ENCODE measurements at places on chromosomes 16 and 17. TPM values are rescaled to one million over a fixed set of nuclear protein-coding genes. Genes with fewer than 3 reads are reported as not detected.
A peak's percentile ranks its signal among the peaks of the same experiment; 100 is the strongest.

DPEP1 gene
- total RNA-seq, result 1.1 TPM

DNA sequence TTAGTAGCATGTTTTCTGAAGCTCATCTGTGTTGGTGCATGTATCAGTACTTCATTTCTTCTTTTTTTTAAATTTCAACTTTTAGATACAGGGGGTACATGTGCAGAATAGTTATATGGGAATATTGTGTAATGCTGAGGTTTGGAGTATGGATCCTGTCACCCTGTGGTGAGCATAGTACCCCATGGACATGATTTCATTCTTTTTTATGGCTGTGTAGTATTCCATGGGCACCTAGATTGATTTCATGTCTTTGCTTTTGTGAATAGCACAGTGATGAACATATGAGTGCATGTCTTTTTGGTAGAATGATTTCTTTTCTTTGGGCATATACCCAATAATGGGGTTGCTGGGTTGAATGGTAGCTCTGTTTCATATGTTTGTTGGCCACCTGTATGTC lies 55.0 kb upstream of the NOL11 start:
- no peaks in the 10 kb centered on the region for H3K27me3 ChIP-seq
- no peak overlapping the region for H3K4me3 ChIP-seq
- H3K27ac ChIP-seq, result no peak overlapping the region
- peaks cover 22% of the 10 kb centered on the region for H3K36me3 ChIP-seq
- DNase-seq, result no peak
- no peaks in the 10 kb centered on the region for H3K4me1 ChIP-seq

DNA sequence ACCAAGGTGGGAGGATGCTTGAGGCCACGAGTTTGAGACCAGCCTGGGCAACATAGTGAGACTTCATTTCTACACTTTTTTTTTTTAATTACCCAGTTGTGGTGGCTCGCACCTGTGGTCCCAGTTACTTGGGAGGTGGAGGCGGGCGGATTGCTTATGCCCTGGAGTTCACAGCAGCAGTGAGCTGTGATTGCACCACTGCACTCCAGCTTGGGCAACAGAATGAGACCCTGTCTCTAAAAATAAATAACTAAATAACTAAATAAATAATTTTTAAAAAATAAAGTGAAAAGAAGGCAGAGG lies 9.3 kb downstream of the DNAI2 start:
- no peak overlapping the region for H3K4me3 ChIP-seq
- H3K36me3 ChIP-seq, result no peaks in the 10 kb centered on the region
- no peaks in the 10 kb centered on the region for H3K4me1 ChIP-seq
- H3K27ac ChIP-seq, result no peak overlapping the region

RGS11 gene
- 3.4 TPM for total RNA-seq

RHBDF1 gene
- total RNA-seq, result 34.6 TPM

DNA sequence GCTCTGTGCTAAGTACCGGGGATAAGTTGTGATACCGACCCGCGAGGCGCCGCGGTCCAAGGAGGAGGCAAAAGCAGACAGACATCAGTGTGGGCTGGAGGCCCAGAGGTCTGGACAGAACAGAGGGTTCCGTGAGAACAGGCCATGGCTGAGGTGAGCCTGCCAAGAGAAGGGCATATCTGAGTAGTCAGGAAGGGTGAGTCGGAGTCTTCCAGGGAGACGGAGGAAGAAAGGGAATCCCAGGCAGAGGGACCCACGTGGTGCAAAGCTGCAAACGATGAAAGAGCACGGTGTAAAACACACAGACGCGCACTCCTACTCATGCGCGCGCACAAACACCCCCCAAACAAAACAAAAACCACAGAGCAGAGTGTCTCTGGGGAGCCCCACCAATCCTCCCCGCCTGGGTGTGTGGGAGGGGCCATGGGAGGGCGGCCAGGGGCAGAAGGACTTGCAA lies 18.1 kb downstream of the RHBDL3 start:
- H3K27me3 ChIP-seq, result no peaks in the 10 kb centered on the region
- H3K4me1 ChIP-seq, result peaks cover 10% of the 10 kb centered on the region
- no peak overlapping the region for H3K4me3 ChIP-seq
- no peak overlapping the region for H3K27ac ChIP-seq
- H3K36me3 ChIP-seq, result no peaks in the 10 kb centered on the region
- DNase-seq, result no peak

DNA sequence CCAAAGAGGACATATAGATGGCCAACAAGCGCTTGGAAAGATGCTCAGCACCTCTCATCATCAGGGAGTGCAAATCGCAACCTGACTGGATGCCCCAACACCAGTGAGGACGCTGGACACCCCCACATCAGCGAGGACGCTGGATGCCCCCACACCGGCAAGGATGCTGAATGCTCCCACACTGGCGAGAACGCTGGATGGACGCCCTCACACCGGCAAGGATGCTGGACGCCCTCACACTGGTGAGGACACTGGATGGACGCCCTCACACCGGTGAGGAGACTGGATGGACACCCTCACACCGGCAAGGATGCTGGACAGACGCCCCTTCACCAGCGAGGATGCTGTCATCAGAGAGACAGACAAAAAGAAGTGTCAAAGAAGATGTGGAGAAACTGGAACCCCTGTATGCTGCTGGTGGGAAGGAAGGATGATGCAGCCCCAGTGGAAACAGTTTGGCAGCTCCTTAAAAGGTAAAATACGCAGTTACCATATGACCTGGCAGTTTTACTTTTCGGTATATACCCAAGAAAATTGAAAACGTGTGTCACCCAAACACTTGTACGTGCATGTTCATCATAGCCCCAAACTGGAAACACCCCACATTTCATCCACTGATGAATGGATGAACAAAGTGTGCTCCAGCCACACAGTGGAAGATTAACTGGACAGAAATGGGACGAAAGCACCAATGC lies 10.1 kb upstream of the JPH3 start:
- H3K27me3 ChIP-seq, result no peaks in the 10 kb centered on the region
- no peaks in the 10 kb centered on the region for H3K36me3 ChIP-seq
- H3K4me1 ChIP-seq, result no peaks in the 10 kb centered on the region
- no peak for DNase-seq
- no peak overlapping the region for H3K4me3 ChIP-seq

GRCh38 chr16:4067262-4068001 lies 48.8 kb downstream of the ADCY9 start:
- no peak overlapping the region for H3K27ac ChIP-seq
- no peaks in the 10 kb centered on the region for H3K4me1 ChIP-seq
- no peak for DNase-seq
- H3K4me3 ChIP-seq, result no peak overlapping the region
- no peaks in the 10 kb centered on the region for H3K36me3 ChIP-seq
- no peaks in the 10 kb centered on the region for H3K27me3 ChIP-seq

MAPK8IP3 gene
- total RNA-seq, result 49.4 TPM

KRT20 gene
- not detected for total RNA-seq

DNA sequence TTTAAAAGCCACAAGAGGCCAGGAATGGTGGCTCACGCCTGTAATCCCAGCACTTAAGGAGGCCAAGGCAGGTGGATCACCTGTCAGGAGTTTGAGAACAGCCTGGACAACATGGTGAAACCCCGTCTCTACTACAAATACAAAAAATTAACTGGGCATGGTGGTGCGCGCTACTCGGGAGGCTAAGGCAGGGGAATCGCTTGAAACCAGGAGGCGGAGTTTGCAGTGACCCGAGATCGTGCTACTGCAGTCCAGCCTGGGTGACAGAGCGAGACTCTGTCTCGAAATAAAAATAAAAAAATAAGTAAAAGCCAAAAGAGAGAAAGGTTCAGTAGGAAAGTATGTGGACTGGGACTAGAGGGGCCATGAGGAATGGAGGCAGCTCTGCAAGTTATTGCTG lies 13.1 kb upstream of the ITGAL start:
- DNase-seq, result no peak
- H3K4me3 ChIP-seq, result no peak overlapping the region
- H3K27ac ChIP-seq, result no peak overlapping the region
- no peaks in the 10 kb centered on the region for H3K4me1 ChIP-seq
- H3K27me3 ChIP-seq, result no peaks in the 10 kb centered on the region

C1QTNF8 gene
- total RNA-seq, result not detected

DNA sequence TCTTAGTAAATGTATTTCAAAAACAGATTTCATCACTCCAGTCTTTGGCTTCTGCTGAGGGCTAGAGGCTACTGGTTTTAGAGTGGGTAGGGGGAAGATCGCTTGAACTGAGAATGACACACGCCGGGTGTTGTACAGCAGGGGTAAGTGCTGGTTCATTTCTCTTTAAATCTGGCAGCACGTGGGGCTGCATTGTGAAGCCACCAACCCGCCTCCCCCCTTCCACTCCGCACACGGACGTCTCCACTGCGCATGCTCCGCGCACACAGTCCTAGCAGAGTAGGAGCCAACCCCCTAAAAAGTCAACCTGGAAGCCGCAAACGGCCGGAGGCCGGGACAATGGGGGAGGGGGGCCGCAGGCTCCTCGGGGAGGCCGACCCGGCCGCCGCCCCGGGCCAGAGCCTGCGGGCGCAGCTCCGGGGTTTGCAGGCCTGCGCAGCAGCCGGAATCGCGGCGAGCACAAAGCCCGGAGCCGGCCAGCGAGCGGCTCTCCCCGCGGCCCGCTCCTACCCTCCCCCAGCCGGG lies 1.3 kb downstream of the UBE2G1 start:
- no peaks in the 10 kb centered on the region for H3K27me3 ChIP-seq
- H3K27ac ChIP-seq, result no peak overlapping the region
- H3K4me1 ChIP-seq, result no peaks in the 10 kb centered on the region
- peak overlapping the region; percentile 84 for H3K4me3 ChIP-seq
- DNase-seq, result peak; percentile 93

HOXB1 gene
- not detected for total RNA-seq

- H3K36me3 ChIP-seq, result peaks cover 40% of the 10 kb centered on the region
- no peak overlapping the region for H3K27ac ChIP-seq
- no peak overlapping the region for H3K4me3 ChIP-seq
- no peaks in the 10 kb centered on the region for H3K27me3 ChIP-seq
Observed at GRCh38 chr17:37089956-37090355, 141.2 kb downstream of the AATF start.

DNA sequence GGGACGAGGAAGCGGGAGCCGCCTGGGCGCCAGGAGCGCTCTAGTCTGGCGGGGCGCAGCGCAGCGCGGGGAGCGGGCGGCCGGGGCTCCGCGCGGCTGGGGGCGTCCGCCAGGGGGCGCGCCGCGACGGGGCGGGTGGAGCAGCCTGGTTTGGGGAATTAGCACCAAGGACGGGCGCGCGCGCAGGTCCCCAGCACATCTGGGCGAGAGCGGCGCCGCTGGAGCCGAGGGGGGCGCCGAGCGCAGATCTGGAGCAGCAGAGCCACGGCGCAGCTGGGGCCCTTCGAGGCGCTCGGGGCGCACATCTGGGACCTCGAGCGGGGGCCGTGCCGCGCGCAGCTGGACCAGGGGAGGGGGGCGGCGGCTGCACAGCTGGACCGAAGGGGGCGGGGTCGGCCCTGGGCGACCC lies at the start of gene NXPH3:
Gene NXPH3 (plus strand): TSS at position 193 of the 409 bp plus-strand sequence. CDS start 349 bp downstream, outside the sequence.
- H3K27me3 ChIP-seq, result peaks cover 3% of the 10 kb centered on the region
- peaks cover 3% of the 10 kb centered on the region for H3K4me1 ChIP-seq
- no peaks in the 10 kb centered on the region for H3K36me3 ChIP-seq
- H3K27ac ChIP-seq, result no peak within 1 kb of the TSS
- peak within 1 kb of the TSS; percentile 88 for H3K4me3 ChIP-seq

DNA sequence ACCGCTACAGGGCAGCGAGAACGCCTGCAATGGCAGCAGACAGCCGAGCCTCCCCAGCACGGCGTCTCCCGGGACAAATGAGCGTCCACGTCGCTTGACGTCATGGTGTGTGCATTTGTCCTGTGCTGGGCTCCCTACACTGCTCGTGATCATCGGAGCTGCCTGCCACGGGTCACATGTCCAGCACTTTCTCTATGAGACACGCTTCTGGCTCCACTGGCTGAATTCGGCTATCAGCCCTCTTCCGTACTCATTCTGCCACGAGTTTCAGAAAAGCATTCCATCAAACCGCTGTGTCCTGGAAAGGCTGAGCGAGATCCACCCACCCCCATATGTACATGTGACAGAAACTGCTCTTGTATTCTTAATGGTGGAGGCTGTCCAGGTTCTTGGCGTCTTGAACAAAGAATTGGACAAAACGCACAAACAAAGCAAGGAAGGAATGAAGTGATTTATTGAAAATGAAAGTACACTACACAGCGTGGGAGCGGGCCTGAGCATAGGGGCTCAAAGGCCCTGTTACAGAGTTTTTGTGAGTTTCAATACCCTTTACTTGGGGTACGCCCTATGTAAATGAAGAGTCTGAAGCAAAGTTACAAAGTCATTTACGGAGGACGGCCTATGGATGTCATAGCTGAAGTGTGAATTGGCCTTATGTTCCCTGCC lies 28.5 kb upstream of the SHCBP1 start:
- no peak overlapping the region for H3K4me3 ChIP-seq
- H3K27ac ChIP-seq, result no peak overlapping the region
- H3K36me3 ChIP-seq, result no peaks in the 10 kb centered on the region
- no peaks in the 10 kb centered on the region for H3K4me1 ChIP-seq

DNA sequence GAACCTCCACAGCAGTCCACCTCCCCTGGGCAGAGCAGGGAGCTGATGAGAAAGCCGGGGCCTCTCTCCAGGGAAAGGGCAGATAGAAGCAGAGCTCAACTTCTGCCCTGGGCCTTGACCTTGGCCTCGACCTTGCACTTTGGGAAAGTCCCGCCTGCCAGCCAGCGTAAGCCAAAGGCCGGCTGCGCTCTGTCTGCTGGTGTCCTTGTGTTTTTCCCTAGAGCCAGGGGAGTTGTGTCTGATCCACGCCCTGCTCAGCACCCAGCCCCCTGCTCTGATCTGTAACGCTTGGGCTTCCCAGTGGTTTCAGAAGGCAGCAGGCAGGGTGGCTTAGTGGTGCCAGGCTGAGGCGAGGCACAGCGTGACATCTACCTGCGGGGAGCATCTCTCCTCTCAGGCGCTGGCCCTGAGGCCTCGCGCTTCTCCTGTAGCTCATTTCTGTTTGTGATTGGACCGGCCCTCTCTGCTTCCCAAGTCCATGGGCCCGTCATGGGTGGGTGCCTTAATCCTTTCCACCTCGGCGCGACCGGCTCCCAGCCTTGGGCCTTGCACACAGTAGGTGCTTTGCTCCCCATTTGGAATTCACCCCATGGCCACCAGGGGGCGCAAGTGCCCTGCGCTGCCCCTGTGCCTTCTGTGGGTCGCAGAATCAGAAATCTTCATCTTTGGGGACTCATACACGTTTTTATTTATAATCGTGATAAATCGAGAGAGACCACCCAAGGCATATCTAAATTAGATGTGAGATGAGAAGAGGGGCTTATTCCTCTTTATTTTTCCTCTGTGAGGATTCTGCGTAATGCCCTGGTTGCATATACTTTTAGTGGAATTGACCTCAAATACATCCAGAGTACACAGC lies 24.2 kb downstream of the SGSH start:
- H3K36me3 ChIP-seq, result no peaks in the 10 kb centered on the region
- no peak overlapping the region for H3K4me3 ChIP-seq
- no peak overlapping the region for H3K27ac ChIP-seq
- H3K27me3 ChIP-seq, result no peaks in the 10 kb centered on the region

DNA sequence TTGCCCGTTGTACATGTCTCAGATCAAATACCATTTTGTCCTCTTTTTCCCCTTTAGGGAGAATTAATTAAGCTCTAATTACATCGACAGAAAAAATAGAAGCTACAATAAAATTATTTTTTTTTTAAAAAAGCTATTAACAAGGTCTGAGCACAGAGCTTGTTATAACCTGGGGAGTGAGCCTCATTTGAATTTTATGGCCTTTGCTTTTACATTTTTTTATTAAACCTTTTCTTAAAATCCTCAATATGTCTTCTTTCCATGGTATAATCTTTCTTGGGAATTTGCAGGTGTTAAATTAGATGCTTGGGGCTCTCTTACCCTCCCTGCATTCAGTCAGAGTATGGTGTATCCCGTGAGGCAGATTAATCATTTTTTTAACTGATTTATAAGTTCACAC lies 212.5 kb upstream of the XYLT1 start:
- no peaks in the 10 kb centered on the region for H3K27me3 ChIP-seq
- no peak for DNase-seq
- no peaks in the 10 kb centered on the region for H3K4me1 ChIP-seq
- H3K4me3 ChIP-seq, result no peak overlapping the region

All from H9 (cell line).